ENCODE measurements at places on chromosomes 12 and 14.

- no peak for DNase-seq
- H3K36me3 ChIP-seq: no peaks in the 10 kb centered on the region
- H3K27me3 ChIP-seq: no peaks in the 10 kb centered on the region
- no peak overlapping the region for H3K4me3 ChIP-seq
- no peak overlapping the region for H3K27ac ChIP-seq
These were observed 35.2 kb upstream of the TMTC2 start for GRCh38 chr12:82651489-82651888.

GRCh38 chr12:69947897-69948296 is 122.9 kb downstream of the MYRFL start:
- peaks cover 5% of the 10 kb centered on the region for H3K4me1 ChIP-seq
- H3K27ac ChIP-seq: no peak overlapping the region
- H3K36me3 ChIP-seq: no peaks in the 10 kb centered on the region
- H3K27me3 ChIP-seq: no peaks in the 10 kb centered on the region

DNA sequence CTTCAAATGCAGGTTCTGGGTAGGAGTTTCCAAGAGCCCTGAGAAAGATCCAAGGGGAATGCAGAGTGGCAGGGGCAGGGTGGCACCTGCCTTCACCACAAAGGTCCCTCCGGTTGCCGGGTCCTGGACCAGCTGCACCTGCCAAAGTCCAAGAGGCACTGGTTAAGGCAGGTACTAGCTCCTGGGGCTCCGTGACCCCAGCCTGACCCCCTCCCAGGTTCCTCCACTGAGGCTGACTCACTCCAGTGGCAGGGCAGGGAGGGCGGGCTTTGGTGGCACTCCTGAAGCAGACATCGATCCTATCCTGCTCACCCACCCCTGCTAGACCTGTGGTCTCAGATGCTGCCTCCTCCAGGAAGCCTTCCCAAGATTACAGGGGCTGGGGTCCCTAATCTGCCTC is 11.4 kb downstream of the RPS6KL1 start:
- H3K36me3 ChIP-seq: no peaks in the 10 kb centered on the region
- H3K27me3 ChIP-seq: no peaks in the 10 kb centered on the region
- no peak overlapping the region for H3K27ac ChIP-seq
- DNase-seq: no peak
- H3K4me1 ChIP-seq: no peaks in the 10 kb centered on the region

GRCh38 chr12:4910502-4911315 is 1.0 kb downstream of the KCNA1 start:
- DNase-seq: no peak
- peaks cover 11% of the 10 kb centered on the region for H3K27me3 ChIP-seq
- peaks cover 14% of the 10 kb centered on the region for H3K4me1 ChIP-seq
- no peaks in the 10 kb centered on the region for H3K36me3 ChIP-seq

GRCh38 chr14:77142005-77142800 is 612 bp upstream of the ZDHHC22 start:
- peak overlapping the region; percentile 81 for H3K4me3 ChIP-seq
- no peak for DNase-seq
- peaks cover 19% of the 10 kb centered on the region for H3K4me1 ChIP-seq
- no peak overlapping the region for H3K27ac ChIP-seq

DNA sequence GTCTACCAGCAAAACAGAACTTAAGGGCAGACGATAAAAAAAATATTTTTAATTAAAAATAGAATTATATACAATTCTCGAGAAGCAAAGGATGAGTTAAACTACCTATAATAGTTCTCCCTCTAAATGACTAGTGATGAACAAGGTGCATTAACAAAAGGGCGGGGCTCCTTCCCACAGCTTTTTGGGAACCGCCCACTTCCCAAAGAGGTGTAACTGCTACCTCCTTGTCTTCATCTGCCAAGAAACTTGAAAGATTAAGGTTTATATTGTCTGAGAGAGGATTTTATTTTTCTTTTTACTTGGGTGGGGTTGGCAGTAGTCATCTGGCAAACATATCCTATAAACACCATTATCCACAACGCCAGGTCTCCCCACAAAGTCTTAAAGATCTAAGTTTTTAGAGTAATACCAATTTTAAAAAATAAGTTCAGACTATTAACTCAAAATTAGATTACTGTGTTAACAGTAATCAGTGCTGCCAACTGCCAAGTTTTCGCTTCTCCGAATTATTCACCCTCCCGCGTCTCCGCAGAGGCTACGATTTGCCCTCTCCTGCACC is 938 bp downstream of the RALGAPA1 start:
- peak overlapping the region; percentile 78 for H3K27ac ChIP-seq
- H3K36me3 ChIP-seq: no peaks in the 10 kb centered on the region
- H3K4me3 ChIP-seq: peak overlapping the region; percentile 89
- no peak for DNase-seq
- H3K4me1 ChIP-seq: no peaks in the 10 kb centered on the region
- H3K27me3 ChIP-seq: no peaks in the 10 kb centered on the region

DNA sequence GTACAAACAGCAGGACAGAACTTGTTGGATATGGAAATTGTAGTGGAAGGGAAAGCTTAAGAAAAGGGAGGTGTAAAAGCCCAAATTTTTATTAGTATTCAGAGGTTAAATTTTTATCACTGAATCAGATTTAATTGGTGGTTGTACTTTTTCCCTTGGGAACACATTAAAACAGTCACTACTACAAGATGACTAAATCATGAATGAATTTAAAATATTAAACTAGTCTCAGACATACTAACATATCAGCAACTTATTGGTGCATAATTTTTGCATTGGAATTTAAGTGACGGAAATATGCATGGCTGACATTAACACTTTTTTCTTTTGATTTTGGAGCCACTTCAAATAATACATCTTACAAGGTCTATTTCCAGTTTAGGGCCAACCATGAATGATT is 27.6 kb downstream of the SAMD4A start:
- peaks cover 2% of the 10 kb centered on the region for H3K4me1 ChIP-seq
- no peaks in the 10 kb centered on the region for H3K27me3 ChIP-seq
- no peak overlapping the region for H3K4me3 ChIP-seq
- no peak overlapping the region for H3K27ac ChIP-seq
- H3K36me3 ChIP-seq: peaks cover 2% of the 10 kb centered on the region

DNA sequence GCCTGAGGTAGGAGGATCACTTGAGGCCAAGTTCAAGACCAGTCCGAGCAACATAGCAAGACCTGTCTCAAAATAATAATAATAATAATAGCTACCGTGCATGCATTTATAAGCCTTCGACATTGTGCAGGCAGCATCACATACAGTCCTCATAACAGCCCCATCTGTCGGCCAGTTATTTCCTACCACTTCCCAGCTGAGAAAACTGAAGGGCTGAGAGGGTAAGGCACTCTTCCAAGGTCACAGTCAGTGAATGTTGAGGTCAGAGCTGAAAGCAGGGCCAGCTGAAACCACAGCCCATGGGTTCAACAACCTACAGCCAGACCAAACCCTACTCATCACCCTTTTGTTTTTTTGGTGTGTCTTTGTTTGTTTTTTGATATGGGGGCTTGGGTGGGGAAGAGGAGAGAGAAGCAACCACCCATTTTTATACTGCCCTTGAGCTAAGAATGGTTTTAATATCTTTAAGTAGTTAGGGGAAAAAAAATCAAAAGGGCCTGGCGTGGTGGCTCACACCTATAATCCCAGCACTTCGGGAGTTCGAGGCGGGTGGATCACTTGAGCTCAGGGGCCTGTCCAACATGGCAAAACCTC is 16.8 kb upstream of the ITPK1 start:
- DNase-seq: no peak
- H3K27me3 ChIP-seq: no peaks in the 10 kb centered on the region
- no peak overlapping the region for H3K4me3 ChIP-seq
- H3K27ac ChIP-seq: no peak overlapping the region

GRCh38 chr14:105476831-105477659 is 2.4 kb downstream of the CRIP2 start:
- no peak overlapping the region for H3K27ac ChIP-seq
- no peak for DNase-seq
- H3K4me3 ChIP-seq: no peak overlapping the region
- peaks cover 67% of the 10 kb centered on the region for H3K27me3 ChIP-seq
- H3K36me3 ChIP-seq: no peaks in the 10 kb centered on the region

GRCh38 chr12:45878630-45879255 is 111.6 kb downstream of the SCAF11 start:
- H3K27me3 ChIP-seq: no peaks in the 10 kb centered on the region
- DNase-seq: no peak
- no peaks in the 10 kb centered on the region for H3K4me1 ChIP-seq
- H3K36me3 ChIP-seq: peaks cover 12% of the 10 kb centered on the region

- no peak overlapping the region for H3K27ac ChIP-seq
- no peak overlapping the region for H3K4me3 ChIP-seq
These were observed 64.3 kb downstream of the FLRT2 start for GRCh38 chr14:85594217-85594616.

DNA sequence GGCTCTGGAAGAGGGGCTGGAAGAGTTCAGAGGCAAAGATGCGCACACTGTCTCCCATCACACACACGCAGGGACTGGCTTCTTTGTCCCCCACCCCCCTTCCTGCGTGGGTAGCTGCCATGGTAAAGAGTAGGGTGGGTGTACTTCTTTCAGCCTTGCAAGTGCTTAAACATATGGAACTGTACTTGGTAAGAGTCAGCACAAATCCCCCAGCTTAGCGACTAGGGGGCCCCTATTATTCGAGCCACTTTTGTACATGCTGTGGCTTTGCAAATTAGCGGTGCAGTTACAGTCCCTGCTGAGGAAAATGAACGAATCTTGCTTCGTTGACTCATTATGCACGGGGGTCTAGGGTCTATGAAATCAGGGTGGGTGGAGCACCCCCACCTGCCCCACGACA is 123.8 kb downstream of the AACS start:
- no peaks in the 10 kb centered on the region for H3K36me3 ChIP-seq
- H3K4me1 ChIP-seq: peaks cover 38% of the 10 kb centered on the region
- peaks cover 71% of the 10 kb centered on the region for H3K27me3 ChIP-seq

DNA sequence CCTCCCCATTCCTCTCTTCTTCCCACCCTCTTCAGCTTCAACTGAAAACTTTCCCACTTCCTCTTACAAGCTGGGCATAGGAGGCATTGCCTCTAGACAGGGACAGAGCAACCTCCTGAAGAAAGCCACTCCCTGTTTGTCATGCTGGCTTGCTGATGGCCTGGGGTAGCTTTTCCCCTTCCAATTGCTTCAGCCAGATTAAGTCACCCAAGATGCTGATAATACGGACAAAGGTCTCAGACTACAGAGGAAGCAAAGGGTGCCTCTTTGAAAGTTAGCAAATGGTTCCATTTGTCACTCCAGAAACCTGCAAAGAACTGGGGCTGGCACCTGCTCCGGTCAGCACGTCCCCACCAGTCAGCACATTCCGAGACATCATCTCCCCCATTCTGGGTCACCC is 6.0 kb downstream of the KRT2 start:
- DNase-seq: no peak
- no peaks in the 10 kb centered on the region for H3K27me3 ChIP-seq
- H3K36me3 ChIP-seq: no peaks in the 10 kb centered on the region
- no peak overlapping the region for H3K27ac ChIP-seq
- no peak overlapping the region for H3K4me3 ChIP-seq
- H3K4me1 ChIP-seq: no peaks in the 10 kb centered on the region

GRCh38 chr12:11652351-11653040 is 3.0 kb downstream of the ETV6 start:
- peaks cover 12% of the 10 kb centered on the region for H3K4me1 ChIP-seq
- peak overlapping the region; percentile 92 for H3K4me3 ChIP-seq
- H3K36me3 ChIP-seq: no peaks in the 10 kb centered on the region
- no peak for DNase-seq

All from neuronal stem cell (in vitro differentiated cells).